ENCODE measurements at places on chromosomes 2 and 18. TPM values are rescaled to one million over a fixed set of nuclear protein-coding genes. Genes with fewer than 3 reads are reported as not detected.

GRCh38 chr2:124257120-124257519 is 232.0 kb downstream of the CNTNAP5 start:
- no peaks in the 10 kb centered on the region for H3K27me3 ChIP-seq
- no peaks in the 10 kb centered on the region for H3K4me1 ChIP-seq
- no peak for DNase-seq

GRCh38 chr2:165475277-165476004 is 5.9 kb downstream of the CSRNP3 start:
- no peak for DNase-seq
- no peaks in the 10 kb centered on the region for H3K4me1 ChIP-seq
- H3K36me3 ChIP-seq: no peaks in the 10 kb centered on the region
- H3K27ac ChIP-seq: no peak overlapping the region
- no peaks in the 10 kb centered on the region for H3K27me3 ChIP-seq
- no peak overlapping the region for H3K4me3 ChIP-seq

The ZNF396 gene
- total RNA-seq: 5.8 TPM

GRCh38 chr18:3323900-3324299 is 62.0 kb downstream of the MYL12B start:
- H3K27me3 ChIP-seq: no peaks in the 10 kb centered on the region
- DNase-seq: no peak

DNA sequence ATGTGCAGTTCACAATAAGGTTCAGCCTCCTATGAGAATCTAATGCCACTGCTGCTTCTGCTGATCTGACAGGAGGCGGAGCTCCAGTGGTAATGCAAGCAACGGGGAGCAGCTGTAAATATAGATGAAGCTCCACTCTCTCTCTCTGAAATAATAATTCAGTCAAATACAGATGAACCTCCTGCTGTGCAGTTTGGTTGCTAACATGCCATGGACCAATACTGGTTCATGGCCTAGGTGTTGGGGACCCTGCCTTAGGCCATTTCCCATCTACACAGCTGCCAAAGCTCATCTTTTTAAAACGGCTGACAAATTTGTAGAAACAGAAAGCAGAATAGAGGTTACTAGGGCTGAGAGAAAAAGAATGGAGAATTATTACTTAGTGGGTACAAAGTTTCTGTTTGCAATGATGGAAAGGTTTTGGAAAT is 10.7 kb upstream of the HNRNPA3 start:
- H3K4me3 ChIP-seq: no peak overlapping the region
- H3K27me3 ChIP-seq: no peaks in the 10 kb centered on the region
- no peaks in the 10 kb centered on the region for H3K36me3 ChIP-seq
- H3K4me1 ChIP-seq: no peaks in the 10 kb centered on the region
- DNase-seq: no peak

- no peaks in the 10 kb centered on the region for H3K4me1 ChIP-seq
- no peak overlapping the region for H3K4me3 ChIP-seq
- peaks cover 47% of the 10 kb centered on the region for H3K36me3 ChIP-seq
- H3K27me3 ChIP-seq: no peaks in the 10 kb centered on the region
Measured at GRCh38 chr2:230541934-230542380, 126.0 kb downstream of the SP100 start.

The AOX1 gene
- not detected for total RNA-seq

The KYNU gene
- total RNA-seq: 1.4 TPM

The STON1 gene
- 2.5 TPM for total RNA-seq

DNA sequence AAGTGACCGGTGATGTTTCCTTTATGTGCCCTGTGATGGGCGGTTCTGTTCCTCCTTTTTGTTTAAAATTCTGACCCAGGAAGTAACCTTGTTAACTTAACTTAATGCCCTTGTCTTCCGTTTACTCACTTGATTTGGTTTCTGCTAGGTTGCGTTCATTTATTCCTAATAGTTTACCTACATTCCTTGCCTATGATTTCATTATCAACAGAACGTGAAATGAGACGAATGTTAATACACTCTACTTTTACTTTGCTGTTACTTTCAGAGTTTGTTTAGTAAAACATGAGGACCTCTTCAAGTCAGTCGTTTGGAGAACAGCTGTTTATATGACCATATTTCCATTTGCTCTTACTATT is 638 bp downstream of the CEP192 start:
- no peak for DNase-seq
- no peaks in the 10 kb centered on the region for H3K27me3 ChIP-seq
- H3K4me3 ChIP-seq: peak overlapping the region; percentile 85
- H3K4me1 ChIP-seq: peaks cover 29% of the 10 kb centered on the region

GRCh38 chr18:9835113-9835755 is 50.5 kb upstream of the TXNDC2 start:
- H3K27ac ChIP-seq: no peak overlapping the region
- no peaks in the 10 kb centered on the region for H3K4me1 ChIP-seq
- no peaks in the 10 kb centered on the region for H3K36me3 ChIP-seq
- no peaks in the 10 kb centered on the region for H3K27me3 ChIP-seq
- H3K4me3 ChIP-seq: no peak overlapping the region

DNA sequence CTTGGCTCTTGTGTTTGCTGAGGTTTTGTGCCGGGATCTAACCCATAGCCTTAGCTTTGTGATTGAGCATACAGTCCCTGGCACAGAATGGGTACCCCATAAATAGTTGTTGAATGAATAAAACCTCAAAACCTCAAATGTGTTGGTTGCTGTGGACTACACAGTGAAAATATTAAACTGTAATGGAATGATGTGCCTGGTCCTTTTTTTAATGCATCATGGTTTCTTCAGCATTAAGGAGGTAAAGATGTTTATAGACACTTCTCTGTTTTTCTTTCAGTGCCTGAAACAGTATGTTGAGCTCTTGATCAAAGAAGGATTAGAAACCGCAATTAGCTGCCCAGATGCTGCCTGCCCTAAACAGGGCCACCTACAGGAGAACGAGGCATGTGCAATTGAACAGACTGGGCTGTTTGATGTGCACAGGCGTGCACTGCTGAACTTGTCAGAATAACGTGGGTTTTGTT is 97.0 kb downstream of the RNF144A start:
- H3K36me3 ChIP-seq: peaks cover 6% of the 10 kb centered on the region
- H3K4me1 ChIP-seq: no peaks in the 10 kb centered on the region
- no peak overlapping the region for H3K27ac ChIP-seq
- DNase-seq: peak; percentile 24
- H3K4me3 ChIP-seq: no peak overlapping the region

- no peak for DNase-seq
- no peaks in the 10 kb centered on the region for H3K27me3 ChIP-seq
Measured at GRCh38 chr2:86235196-86235980, 36.1 kb downstream of the MRPL35 start.

The VIL1 gene
- 0.25 TPM for total RNA-seq

Measured in naive thymus-derived CD4-positive, alpha-beta T cell (primary cell).